SW480 (cell line): ENCODE measurements at places on chromosomes 6 and 20.
A peak's percentile ranks its signal among the peaks of the same experiment; 100 is the strongest.

GRCh38 chr6:25555188-25555587 is 96.8 kb upstream of the SCGN start:
- DNase-seq: no peak

- DNase-seq: no peak
Observed at GRCh38 chr6:17476511-17476910, 83.1 kb downstream of the CAP2 start.

GRCh38 chr6:11636121-11636520 is 98.6 kb downstream of the TMEM170B start:
- no peak for DNase-seq

GRCh38 chr6:167806061-167806700 is 20.5 kb upstream of the AFDN start:
- DNase-seq: no peak

GRCh38 chr6:26476896-26477295 is 19.1 kb downstream of the BTN2A1 start:
- no peak for DNase-seq

GRCh38 chr6:169620171-169621130 is 81.4 kb downstream of the WDR27 start:
- DNase-seq: no peak

- DNase-seq: no peak
Observed at GRCh38 chr20:48257833-48258232, 472.6 kb upstream of the SULF2 start.

GRCh38 chr6:10434235-10434634 is 19.4 kb upstream of the TFAP2A start:
- peak; percentile 69 for DNase-seq

- DNase-seq: peak; percentile 99
Observed at GRCh38 chr20:49674383-49675352, 39.0 kb downstream of the B4GALT5 start.

- DNase-seq: no peak
Observed at GRCh38 chr20:49843770-49844380, 31.2 kb downstream of the SLC9A8 start.

DNA sequence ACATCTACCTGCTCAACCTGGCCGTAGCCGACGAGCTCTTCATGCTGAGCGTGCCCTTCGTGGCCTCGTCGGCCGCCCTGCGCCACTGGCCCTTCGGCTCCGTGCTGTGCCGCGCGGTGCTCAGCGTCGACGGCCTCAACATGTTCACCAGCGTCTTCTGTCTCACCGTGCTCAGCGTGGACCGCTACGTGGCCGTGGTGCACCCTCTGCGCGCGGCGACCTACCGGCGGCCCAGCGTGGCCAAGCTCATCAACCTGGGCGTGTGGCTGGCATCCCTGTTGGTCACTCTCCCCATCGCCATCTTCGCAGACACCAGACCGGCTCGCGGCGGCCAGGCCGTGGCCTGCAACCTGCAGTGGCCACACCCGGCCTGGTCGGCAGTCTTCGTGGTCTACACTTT is 619 bp downstream of the SSTR4 start:
- no peak for DNase-seq

- DNase-seq: no peak
Observed at GRCh38 chr20:19729672-19730071, 28.4 kb upstream of the RIN2 start.

- DNase-seq: peak; percentile 98
Observed at GRCh38 chr6:30769088-30769852, 24.9 kb upstream of the IER3 start.

DNA sequence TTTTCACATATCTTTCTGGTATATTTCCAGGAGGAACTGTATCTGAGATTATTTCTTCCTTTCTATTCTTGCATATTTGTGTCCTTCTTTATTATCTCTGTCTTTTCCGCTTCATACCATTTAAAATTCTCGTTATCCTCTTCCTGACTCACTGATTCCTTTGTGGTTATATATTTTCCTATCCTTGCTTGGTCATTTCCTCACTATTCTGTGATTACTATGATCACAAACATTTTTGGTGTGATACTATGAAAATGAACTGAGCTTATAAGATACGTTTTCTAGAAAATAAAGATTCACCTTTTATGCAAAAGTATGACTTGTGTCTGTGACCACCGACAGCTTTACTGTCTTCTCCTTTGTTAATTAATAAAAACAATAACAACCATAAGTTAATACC is 26.5 kb upstream of the MYCT1 start:
- no peak for DNase-seq

GRCh38 chr20:57898332-57898731 is 188.5 kb upstream of the PMEPA1 start:
- DNase-seq: no peak

GRCh38 chr6:29628419-29629281 is 4.3 kb downstream of the GABBR1 start:
- peak; percentile 57 for DNase-seq

DNA sequence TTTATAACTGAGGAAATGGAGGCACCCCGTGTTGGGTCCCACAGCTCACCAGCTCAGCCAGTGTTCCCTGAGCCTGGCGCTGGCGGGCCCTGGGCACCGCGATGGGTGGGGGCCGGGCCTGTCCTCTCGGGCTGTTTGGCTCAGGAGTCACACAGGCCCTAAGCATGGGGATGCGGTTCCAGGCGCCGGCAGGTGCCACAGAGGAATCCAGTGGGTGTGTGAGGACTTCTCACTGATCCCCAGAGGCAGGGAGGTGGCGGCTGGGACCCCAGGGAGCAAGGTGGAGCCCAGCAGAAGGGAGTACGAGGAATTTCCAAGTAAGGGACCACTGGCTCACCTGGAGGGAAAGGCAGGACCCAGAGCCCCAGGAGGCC is 57.5 kb downstream of the IRF4 start:
- no peak for DNase-seq

GRCh38 chr6:31826793-31827285 is 699 bp upstream of the HSPA1B start:
- DNase-seq: peak; percentile 44
